Right cardiac atrium (tissue), 5 donors: ENCODE measurements at places on chromosomes 5 and 9. TPM values are rescaled to one million over a fixed set of nuclear protein-coding genes. Genes with fewer than 3 reads are reported as not detected.

DNA sequence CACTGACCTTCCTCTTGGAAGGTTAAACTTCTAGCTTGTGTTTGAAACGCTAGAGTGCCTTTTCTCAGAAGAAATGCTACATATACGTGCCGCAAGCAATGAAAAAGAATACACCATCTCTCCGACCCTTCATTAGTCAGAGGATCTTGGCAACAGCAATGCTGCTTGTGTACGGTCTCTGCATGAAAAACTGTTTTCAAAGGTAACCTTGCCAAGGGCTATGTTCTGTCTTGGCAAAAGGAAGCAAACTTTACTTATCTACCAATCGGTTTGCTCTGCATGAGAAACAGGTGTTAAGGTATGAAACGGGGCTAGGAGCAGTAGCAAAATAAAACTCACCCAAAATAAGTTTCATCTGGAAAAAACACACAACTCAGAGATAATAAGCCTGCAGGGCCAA, 297.8 kb downstream of the FBXL17 start:
- DNase-seq, result no peak

GRCh38 chr5:90534922-90535321, 5.5 kb upstream of the LYSMD3 start:
- no peak for DNase-seq

DNA sequence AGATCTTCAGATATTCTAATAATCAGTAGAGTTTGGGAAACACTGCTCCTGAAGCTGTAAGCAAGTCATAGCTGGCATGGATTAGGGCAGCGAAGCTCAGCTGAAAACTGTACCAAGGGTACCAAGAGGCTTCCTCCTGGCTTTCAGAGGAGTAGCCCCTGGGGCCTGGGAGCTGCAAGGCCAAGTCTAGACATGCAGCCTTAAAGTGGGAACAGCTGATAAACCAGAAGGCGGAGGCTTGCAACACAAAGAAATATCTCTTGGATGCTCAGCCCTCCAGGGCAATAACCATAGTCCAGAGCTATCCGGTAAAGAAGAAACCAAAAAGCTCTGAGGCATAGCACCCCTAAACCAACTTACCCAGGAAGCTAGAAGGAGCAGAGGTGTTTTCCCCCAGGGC, 51.5 kb downstream of the MRPS30 start:
- no peak for DNase-seq

- no peak for DNase-seq
Measured at GRCh38 chr5:133653760-133654049, 41.4 kb upstream of the FSTL4 start.

GRCh38 chr9:27499451-27499850, 24.6 kb upstream of the IFNK start:
- DNase-seq, result no peak

DNA sequence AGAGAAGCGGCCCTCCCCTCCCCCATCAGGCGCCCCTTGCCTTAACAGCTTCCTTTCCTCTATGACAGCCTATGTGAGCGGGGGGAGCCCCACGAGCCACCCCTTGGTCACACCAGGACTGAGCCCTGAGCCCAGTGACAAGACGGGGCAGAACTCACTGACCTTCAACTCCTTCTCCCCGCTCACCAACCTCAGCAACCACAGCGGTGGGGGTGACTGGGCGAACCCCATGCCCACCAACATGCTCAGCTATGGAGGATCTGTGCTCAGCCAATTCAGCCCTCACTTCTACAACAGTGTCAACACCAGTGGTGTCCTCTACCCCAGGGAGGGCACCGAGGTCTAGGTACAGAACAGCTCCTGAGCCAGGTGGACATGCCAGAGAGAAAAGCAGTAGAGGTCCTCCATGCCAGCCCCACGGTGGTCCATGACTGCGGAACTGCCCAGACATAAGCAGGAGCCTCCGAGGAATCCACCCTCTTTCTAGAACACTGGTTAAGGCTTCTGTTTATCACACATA, 2.6 kb downstream of the FOXI1 start:
- DNase-seq, result no peak

DNA sequence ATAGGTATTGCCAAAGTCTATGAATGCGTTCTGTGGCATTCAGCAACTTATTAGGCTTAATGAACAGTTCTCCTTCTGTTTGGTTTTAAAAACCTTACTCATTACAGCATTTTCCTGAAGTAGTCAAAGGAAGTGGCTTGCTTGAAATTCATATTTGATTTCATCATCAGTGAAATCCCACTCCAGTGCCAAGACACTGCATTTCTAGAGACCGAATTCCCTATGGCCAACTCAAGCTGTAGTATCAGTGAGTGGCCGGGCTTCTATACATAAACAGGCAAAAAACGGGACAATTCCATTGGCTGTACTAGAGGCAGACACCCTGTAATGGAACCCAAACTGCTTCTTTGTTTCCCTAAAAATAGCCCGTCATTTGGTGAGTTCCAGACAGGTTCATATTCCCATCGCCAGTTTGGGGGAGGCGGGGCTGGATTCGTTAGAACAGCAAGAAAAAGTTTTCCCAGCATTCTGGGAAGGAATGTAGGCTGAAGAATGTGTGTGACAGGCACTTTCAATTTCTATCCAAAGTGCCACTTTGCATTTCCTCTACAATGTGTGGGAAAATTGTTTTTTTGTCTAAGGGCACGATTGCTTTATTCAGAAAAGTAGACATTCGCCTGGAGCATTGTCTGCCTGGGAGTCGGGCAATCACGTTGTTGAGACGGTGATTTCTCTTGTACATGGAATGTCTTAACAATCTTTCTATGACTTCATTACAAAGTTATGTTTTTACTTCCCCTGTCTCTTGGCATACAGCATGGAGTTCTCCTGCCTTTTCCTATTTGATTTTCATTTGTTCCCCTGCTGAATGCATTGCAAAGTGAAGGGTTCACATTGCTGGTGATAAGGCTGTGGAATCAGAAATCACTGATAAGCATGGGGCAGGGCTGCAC, 141.8 kb upstream of the MAST4 start:
- DNase-seq, result no peak

DNA sequence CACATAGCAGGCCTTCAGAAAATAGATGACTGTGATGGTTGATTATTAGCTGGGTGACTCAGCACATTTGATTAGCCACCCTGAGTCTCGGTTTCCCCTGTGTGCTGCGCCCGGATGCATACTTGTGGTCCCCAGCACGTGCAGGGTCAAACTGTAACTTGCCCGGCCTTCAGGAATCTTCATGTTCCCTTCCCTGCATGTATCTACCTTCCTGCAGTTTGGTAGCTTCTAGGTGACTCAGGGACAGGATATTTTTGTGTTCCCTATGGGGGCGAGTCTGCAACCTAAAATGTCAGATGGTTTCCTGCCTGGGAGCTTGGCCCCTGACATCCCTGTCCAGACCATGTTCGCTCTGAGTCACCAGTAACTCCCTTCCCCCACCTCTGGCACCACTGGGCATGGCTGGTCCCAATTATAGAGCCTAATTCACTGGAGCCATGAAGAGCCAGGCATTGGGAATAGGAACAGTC, 13.2 kb downstream of the PTGS1 start:
- DNase-seq, result no peak

- no peak for DNase-seq
Measured at GRCh38 chr9:124001458-124001799, 10.1 kb upstream of the LHX2 start.

- DNase-seq, result peak; percentile 99
Measured at GRCh38 chr9:137086531-137087408, at the start of gene MAN1B1. Gene MAN1B1, plus strand, starts transcription at chr9:137086985. Its CDS starts 15 bp downstream, at chr9:137087000.

- DNase-seq, result no peak
Measured at GRCh38 chr5:83919071-83920041, 198.7 kb upstream of the HAPLN1 start.

GRCh38 chr9:2676466-2676865, 40.8 kb upstream of the KCNV2 start:
- no peak for DNase-seq

GRCh38 chr5:157130925-157131324, 11.7 kb downstream of the MED7 start:
- no peak for DNase-seq

GRCh38 chr5:64333886-64334285, 168.2 kb downstream of the RNF180 start:
- DNase-seq, result no peak

DNA sequence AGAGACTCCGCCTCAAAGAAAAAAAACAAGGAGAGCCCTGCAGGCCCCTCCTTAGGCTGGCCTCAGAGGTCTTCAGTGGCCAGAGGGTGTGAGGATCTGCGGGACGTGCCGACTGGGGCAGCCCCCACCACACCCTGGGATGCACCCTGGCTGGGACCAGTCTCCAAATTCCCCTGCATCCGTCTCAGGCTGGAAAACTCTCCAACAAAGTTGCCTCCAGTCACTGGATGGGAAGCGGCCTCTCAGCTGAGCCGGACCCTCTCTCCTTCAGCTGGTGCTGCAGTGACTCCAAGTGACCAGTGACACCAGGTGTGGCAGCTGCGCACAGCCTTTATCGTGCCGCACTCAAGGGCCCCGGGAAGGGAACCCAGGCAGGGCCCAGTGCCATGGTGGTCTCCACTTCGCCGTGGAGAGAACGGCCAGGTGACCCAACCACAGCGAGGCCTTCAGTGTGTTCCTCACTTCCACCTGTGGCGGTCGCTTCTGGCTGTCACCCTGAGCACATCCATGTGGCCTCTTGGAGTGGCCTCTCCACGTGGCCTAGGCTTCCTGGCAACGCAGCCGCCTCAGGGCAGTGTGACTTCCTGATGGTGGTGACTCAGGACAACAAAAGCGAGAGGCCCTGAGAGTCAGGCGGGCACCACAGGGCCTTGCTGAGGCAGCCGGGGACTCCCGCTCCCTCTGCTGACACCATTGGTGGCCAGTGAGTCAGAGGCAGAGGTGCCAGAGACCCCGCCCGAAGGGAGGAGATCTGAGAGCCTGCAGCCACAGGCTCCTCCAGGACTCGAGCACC, 19.3 kb upstream of the CAMSAP1 start:
- no peak for DNase-seq

DNA sequence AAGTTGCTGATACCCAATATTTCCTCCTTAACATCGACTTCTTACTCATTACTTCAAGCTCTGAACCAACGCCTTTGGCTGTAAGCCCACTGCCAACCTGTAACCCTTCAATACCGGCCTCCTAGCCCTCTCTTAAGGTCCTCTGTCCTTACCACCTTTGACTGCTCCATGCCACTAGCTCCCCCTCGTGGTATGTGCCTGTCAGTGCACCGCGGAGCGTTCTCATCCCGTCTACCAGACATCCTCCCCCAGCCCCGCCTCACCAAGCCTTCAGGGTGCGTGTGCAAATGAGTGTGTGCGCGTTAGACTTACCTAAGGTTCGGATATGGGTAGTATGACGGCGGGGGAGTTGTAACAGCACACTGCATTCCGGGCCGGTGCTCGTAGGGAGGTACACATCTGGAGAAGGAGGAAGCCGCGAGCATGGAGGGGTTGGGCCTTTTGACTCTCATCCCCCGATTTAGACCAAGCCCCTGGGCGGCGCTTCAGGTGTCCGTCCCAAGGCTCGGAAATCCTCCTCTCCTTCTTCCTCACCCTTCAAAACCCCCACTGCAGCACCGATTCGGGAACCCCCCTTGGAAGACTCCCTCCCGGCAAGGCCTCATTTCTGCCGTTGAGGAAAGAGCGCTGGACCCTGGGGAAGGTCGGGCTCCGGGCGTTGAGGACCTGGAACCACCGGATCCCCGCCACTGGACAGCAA, 2.8 kb upstream of the MYORG start:
- DNase-seq, result peak; percentile 84

- peak; percentile 44 for DNase-seq
Measured at GRCh38 chr9:124202447-124202971, 55.2 kb upstream of the NEK6 start.

GRCh38 chr9:72205513-72205912, 56.3 kb downstream of the GDA start:
- DNase-seq, result no peak

GRCh38 chr5:179606071-179606909, 17.2 kb downstream of the HNRNPH1 start:
- no peak for DNase-seq

DNA sequence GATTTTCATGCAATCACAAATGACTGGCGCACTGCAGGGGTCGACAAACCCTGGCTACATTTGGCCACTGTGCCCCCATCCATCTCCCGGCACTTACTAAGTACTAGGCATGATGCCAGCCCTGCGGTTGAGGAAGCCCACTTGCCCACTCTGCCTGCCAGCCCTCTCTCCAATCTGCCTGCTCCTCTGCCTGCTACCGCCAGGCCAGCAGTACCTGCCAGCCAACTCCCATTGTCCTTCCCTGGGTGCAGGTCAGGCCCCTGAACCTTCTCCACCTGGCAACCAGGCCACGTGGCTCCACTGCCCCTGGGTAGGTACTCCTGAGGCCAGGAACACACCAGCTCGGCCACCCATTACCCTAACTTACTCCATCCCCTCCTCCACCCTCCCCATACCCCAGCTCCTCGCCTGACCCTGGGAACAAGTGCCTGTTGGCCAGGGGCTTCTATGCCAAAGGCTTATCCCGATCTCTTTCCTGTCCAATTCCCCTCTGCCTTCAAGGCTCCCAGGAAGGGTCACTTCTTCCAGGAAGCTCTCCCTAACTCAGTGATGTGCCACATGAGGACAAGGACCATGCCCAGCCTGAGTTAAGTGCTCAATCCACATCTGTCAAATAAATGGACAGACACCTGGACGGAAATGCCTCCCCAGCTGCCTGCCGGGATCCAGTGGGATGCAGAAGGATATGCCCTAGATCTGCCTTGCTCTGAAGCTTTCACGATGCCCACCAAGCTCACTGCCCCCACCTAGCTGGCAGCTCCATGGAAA, 6.6 kb downstream of the EEIG1 start:
- no peak for DNase-seq

GRCh38 chr9:10925896-10926295, 313.1 kb upstream of the PTPRD start:
- no peak for DNase-seq

DNA sequence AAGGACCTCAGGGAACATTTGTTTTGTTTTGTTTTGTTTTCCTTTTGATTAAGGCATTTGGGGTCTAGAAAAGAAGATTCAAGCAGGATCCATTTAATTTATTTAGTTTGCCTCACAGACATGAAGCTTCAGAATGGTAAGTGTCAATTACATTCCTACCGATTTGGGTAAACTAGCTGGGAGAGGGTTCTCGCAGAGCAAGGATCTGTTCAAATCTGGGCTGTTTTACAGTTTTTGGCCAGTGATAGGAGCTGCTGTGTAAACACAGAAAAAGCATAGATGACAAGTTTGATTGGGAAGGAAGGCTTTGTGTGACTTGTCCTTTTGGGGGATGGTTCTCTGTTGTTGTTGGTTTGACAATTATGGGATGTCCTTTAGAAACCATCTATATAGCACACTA, 470.3 kb upstream of the WWC1 start:
- no peak for DNase-seq

Gene CTXN3
- total RNA-seq, result not detected

Gene GADD45G
- 37.5 TPM for total RNA-seq

Gene KIF12
- not detected for total RNA-seq

Gene PCDHB7
- 1.7 TPM for total RNA-seq

Gene ZBTB43
- 17.2 TPM for total RNA-seq

Gene PCDHB10
- total RNA-seq, result 1.7 TPM

Gene INVS
- total RNA-seq, result 7.9 TPM

Gene PCDHA1
- not detected for total RNA-seq

Gene CKMT2
- 816 TPM for total RNA-seq

Gene KIF4B
- not detected for total RNA-seq

Gene MYOZ3
- 4.9 TPM for total RNA-seq

Gene TEX53
- not detected for total RNA-seq

Gene FOXD4L6
- not detected for total RNA-seq

Gene PLAC8L1
- total RNA-seq, result not detected
